ENCODE measurements at places on chromosomes 1 and 21.

GRCh38 chr1:239293350-239294110 is 92.8 kb upstream of the CHRM3 start:
- DNase-seq = no peak

GRCh38 chr21:39675993-39676661 is 63.4 kb downstream of the B3GALT5 start:
- peak; percentile 95 for DNase-seq

DNA sequence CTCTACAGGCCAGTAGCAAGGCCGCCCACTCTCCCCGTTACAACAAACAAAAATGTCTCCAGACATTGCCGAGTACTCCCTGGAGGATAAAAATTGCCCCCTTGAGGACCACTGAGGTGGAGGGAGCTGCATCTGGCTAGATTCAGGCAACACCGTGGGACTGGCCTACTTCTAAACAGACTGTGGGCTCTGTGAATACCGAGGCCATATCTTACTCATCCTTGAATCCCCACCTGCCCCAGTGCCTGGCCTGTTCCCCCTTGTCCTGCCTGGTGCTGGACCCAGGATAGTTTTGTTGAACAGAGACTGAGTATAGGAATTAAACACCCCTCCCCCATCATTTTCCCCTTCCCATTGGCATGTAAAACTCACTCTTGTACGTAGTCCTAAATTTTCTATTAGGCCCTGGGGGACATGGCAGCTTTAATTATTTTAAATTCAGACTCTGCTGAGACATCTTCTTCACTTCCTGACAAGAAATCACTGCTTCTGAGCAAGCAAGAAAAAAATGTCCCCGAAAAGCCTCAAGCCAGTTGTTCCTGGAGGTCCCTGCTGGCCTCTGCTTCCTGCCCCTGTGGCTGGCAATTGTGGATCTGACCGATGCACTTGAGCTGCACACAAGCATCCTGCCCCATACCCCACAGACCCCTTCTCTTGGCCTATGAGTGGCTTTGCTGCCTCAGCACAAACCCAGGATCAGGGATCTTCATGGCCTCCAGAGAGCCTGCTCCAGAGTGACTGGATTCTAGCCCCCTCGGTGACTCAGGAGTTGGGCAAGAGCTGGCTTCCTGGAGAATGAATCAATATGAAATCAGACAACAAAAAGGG is 111.0 kb downstream of the ACTL8 start:
- no peak for DNase-seq

DNA sequence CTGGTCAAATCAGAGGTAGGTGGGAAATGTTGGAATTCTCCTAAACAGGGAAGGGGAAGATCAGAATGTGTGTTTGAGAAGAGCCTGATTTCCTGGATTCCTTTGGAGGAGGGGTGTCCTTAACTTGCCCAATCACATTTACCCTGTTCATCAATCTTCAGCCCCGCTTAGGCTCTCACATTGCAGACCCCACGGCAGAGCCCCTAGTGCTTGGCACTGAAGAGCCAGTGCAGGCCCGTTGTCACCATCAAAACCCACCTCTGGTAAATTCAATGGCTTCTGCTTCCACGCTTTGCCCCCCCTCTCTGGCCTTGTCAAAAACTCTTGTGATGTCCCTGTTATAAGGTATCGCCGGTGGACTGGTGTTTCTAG is 2.3 kb downstream of the AGPAT3 start:
- no peak for DNase-seq

DNA sequence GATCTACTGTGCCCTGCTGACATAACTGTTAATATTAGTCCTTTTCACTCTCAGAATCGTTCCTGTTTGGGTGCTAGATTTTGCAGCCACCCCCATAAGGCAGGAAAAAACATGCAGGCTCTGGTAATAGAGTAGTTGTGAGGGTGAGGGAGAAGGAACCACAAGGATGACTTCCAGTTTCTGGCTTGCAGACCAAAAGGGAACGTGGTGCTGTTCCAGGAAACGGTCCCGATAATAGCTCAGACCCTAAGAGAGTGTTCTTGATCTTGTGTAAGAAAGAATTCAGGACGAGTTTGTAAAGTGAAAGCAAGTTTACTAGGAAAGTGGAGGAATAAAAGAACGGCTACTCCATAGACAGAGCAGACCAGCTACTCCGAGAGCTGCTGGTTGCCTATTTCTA is 50.7 kb upstream of the RHOU start:
- DNase-seq = no peak

DNA sequence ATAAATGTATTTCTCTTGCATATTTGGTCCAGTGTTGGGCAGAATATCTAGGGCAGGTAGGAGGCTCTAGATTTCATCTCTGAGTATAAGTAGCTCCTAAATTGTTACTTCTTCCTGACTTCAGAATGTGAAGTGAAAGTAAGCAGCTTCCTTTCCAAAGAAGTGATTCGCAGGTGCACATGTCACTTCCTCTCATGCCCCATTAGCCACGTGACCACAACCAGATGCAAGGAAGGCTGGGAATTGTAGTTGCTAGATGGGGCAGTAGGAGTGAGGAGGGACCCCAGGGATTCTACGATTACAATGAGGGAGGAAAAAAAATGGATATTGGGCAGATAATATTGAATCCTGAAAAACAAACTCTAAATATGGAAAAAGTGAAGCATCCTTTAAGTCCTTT is 113.2 kb upstream of the CYYR1 start:
- DNase-seq = no peak

DNA sequence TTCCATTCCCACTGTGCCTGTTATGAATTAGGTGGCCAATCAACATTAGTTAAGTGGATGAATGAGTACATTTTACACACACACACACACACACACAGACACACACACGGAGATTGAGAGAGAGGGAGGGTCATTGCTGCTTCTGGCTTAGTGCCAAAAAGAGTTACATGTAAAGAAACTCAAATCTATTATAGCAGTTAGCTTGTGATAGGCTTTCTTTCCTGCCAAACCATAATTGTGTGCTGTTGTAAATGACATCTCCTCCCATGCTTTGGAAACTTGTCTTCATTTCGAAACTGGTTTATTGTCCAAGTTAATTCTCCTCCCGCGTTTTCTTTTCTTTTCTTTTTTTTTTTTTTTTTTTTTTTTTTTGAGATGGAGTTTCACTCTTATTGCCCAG is 1.4 kb upstream of the MT1HL1 start:
- no peak for DNase-seq

Data from SHP77 treated with DMSO at 0.1 percent for 48 hours (cell line).